ENCODE measurements at places on chromosomes 16 and 17.

DNA sequence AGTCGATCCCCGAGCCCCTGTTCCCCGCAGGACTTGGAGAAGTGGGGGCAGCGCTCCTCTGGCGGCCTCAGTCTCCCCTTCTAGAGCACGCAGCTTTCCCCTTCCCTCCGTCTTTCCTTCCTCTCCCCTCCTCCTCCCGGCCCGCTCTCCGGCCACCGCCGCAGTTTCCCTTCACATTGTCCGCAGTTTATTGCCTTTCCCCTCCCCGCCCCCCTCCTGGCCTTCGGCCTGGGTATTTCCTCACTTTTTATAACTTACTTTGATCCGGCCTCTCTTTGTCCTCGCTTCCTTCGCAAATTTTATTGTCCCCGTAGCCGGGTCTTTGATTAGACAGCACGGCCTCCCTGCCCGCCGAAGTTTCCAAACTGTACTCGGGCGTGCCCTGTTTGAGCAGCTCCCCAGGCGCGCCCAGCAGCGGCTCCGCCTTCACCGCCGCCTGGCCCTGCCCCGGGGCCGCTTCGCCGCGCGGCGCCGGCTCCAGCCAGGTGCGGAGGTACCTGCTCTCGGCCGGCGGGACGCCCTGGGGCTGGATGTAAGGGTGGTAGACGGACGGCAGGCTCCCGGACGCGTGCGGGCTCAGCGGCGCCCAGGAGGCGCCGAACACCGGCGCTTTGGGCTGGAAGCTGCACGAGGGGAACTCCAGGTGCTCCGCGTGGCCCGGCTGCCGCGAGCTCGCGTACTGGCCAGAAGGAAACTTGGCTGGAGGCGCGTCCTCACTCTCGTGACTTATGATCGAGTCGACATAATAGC is 488 bp downstream of the HOXB9 start:
- no peak for DNase-seq

DNA sequence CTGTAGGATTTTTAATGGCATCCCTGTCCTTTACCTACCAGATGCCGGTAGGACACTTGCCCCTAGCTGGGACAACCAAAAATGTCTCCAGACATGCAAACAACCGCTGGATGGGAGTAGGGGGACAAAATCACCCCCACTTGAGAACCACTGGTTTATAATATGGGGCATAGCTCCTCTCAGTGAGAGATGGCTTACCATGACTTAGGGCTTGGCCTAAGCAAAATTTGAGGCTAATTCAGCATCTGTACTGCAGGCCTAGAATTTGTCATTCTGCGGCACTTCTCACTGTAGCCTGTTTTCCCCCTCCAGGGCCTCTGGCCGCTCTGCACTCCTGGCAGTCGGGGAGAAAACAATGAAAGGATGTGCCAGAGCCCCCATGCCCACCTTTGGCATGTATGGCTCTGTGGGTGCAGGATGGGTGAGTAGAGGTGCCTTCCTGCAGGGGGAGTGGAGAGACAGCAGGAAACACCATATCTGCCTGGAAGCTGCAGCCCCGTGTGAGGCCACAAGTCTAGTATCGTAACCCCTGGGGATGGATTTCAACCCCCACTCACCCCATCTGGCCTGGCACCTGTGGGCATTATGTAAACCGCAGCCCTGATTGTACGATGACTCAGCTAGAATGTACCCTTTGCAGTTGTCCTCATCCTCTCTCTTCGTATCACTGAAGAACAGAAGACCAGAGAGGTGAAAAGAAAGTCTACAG is 268.1 kb downstream of the SOX9 start:
- no peak for DNase-seq

DNA sequence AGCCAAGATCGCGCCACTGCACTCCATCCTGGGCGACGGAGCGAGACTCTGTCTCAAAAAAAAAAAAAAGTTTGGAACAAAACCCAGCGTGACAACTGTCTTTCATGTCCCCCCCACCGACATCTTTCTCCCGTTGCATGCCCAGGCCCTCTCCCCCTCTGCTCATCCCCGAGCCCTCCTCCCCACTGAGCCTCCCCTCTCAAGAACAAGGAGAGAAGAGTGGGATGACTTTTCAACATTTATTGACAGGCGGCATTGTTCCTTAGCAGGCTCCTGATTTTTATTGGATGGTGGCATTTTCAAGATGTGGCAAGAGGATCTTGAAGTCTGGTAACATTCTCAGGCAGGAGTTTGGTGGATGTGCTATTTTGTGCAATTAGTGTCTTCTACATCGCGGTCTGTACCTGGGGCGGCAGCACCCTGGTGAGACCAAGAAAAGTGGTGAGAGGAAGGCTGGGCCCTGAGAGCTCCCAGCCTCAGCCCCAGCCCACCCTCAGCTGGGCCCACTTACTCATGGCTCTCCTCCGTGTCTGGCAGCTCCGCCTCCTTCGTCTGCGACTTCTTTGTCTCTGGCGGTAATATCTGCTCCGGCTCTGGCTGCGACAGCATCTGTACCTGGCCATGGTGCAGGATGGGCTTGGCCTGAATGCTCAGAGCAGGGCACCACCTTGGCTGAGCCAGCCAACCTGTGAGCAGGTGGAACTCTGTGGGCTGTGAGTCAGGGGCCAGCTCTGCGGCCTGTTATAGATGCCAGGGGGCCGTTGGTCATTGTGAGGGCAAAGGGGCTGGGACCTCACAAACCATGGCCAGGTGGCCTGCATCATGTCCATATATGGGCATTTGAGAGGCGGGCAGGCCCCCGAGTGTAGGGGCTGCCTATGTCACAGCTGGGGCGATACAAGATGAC is at the start of gene PRM1:
Gene PRM1 (minus strand): TSS at position 715 of the 907 bp plus-strand sequence. CDS start 92 bp downstream, at position 623.
- DNase-seq = no peak

GRCh38 chr17:43406676-43407645 is 8.2 kb downstream of the ARL4D start:
- no peak for DNase-seq

DNA sequence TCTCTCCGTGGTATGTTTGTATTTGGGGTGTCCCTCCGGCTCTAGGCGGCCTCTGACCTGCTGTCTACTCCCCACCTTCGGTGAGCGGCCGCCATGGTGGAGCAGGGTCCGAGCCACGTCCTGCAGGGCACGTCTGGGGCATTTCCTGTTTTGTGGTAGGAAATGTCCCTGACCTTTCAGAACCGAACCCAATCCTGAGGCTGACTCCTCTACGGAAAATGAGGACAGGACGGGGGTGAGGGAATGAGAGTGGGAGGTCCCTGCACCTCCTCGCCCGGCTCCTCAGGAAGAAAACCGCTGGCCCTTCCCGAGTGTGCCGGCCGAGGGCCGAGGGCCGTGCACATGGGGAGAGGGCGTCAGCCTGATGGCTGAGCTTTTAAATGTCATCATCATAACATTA is 45.8 kb downstream of the WDR45B start:
- DNase-seq = no peak

DNA sequence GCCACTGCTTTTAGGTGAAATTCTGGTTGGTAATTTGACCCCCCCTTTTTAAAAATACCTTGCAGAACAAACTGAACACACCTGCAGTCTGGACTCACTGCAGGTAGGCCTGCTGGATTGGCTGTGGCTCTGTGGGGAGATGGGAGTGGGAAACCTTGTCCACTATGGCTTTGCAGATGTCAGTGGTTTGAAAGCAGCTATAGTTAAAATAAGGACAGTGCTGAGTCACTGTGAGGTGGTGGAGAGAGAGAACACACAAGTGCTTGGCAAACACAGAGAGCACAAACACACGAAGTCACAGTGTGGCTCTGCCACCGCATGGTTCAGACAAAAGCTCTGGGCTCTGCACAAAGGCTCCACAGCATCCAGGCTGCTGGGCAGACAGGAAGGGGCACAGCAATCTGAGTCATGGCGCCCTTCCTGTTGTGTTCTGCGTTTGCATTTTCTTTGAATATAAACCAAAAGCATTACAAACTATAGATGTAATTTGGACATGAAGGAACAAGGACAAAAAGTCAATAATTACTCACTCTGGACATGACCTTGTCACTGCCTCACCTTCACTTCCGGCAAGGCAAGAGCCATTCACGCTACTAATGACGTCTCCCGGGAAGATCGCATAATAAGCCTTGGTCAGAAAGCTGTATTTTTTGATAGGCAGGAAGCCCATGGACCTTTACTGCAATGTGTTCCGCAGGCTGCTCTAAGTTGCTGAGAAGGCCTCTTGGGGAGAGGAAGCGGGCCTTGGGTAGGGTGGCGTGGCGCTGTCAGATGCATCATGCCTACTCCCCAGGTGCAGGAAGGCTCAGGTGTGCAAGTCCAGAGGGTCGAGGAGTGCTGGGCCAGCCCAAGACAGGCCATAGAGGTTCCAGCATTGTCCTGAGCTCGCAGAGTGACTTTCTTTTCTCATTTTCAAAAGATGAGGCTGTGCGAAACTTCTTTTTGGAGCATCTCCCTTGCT is 60.1 kb upstream of the MED9 start:
- peak; percentile 33 for DNase-seq

DNA sequence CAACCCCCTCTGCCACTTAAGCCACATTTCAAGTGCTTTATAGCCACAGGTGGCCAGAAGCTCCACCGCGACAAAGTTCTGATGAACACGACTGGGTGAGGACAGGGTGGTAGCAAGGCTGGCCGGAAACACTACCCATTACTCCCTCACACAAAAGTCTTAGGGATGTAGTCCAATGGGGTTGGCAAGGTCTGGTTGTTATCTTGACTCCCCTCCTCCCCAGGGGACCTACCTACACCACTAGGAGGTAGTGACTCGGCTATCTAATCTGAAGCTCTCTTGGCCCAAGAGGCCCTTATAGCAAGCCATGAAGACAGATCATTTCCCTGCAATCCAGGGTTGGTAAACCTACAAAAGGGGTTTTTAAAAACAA is 8.4 kb downstream of the LITAFD start:
- DNase-seq = no peak

DNA sequence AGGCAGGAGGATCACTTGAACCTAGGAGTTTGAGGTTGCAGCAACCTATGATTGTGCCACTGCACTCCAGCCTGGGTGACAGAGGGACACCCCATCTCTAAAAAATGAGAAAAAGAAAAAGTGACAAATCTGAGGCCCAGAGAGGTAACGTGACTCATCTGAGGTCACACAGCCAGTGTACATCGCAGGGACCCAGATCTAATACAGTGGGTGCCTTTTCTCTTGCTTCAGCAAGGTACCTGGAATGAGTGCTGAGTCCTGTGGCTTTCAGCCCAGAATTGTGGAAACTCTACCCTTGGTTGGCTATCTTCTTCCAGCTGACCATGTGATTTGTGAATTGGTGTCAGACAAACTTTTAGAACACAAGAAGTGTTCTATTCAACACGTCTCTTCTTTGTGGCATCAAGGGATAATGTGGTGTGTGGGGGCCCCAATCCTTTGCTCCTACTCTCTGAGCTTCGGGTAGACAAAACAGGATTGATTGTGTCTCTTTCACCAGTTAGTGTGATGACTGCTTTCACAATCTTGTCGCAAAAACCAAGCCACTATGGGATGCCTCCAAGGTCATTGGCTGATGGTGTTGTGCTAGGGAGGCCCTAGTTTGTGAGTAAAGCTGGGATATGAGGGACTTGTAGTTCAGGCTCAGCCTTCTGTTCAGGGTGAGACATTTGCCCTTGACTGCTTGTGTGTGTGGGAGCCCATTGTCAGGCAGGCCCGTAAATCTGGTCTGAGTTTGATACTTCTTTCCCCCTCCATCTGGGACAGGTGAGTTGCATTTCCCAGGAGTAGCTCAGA is 71.0 kb downstream of the MSI2 start:
- DNase-seq = no peak

DNA sequence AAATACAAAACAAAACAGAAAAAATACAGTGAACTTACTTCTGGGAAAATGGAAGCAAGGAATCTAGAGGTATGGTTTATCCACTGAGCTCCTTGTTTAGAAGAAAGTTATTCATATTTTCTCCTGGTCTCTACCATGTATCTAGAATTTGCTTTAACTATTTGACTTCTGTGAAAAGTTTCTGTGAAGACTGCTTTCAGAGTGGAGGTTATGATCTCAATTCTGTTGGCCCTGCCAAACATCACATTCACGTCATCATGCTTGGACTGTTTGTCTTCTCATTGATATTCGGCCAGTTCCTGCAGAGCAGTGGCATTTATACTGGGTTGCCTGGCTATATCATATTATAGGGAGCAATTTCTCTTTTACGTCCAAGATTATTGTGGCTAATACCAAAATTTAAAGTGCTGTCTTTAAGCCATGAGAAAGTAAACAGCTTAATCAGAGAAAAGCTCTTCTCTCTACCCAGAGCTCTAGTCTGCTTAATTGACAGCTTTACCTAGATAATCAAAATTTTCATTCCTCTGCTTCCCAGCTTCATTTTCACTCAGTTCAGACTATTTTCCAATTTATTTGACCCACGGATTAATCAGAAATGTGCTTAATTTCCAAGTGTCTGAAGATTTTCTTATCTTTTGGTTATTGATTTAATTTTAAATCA is at the start of gene ABCA8:
Gene ABCA8 (minus strand): TSS at position 212 of the 661 bp plus-strand sequence. CDS start 13,358 bp downstream, outside the sequence.
- DNase-seq = no peak

DNA sequence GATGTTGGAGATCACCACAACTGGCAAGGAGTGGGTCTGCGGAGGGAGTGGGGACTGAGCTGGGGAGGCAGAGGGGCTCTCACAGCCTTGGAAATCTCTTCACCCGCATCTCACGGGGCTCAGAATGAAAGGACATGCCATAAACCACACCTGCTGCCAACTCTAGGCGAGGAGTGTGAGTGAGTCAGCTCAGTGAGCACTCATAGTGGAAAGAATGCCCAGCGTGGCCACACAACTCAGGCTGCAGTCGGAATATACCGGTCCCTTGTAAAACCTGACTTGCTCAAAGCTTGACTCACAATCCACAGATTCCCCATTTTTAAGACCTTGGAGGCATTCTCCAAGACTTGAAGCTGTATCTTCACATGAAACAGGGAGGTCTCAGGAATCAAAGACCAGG is 36.7 kb downstream of the STAT5A start:
- DNase-seq = no peak

GRCh38 chr16:55073830-55074229 is 143.2 kb downstream of the IRX5 start:
- no peak for DNase-seq

GRCh38 chr16:25568991-25569390 is 122.8 kb upstream of the HS3ST4 start:
- no peak for DNase-seq

- DNase-seq = no peak
Measured at GRCh38 chr16:53417011-53417410, 17.3 kb upstream of the RBL2 start.

DNA sequence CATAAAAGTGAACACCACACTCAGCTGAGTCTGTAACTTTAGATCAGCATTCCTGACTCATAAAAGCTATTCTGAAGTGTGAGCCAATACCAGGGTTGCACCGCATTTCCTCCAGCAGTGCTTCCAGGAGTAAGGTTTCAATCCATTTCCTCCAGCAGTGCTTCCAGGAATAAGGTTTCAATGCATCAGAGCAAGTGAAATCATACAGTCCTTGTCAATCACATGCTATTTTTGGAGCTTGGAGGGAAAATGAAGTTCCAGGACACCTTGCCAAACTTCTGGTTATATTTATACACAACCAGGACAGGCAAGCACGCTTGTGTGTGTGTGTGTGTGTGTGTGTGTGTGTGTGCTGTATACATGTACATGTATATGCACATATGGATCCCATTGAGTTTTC is 327.6 kb downstream of the GRIN2A start:
- DNase-seq = no peak

DNA sequence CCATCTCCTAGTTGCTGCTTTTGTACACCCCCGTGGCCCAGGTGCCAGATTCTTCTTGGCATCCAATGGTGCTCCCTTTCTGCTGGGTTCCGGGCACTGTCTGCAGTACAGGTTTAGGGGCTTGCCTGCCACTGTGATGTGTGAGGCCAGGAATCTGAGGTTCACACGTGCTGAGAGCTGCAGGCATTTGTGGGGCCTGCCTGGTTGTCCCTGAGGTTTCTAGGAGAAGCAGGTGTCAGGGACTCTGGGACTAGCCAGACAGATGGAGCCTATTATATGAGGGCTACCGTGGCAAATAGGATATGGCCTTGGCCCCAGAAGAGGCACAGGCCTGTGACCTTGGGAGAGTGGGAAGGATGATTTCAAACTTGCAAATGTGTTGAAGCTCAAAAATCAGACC is 29.3 kb downstream of the NDEL1 start:
- DNase-seq = no peak

All from left ventricle myocardium inferior (tissue), 1 donor.